ENCODE measurements at places on chromosomes 1 and 21.

DNA sequence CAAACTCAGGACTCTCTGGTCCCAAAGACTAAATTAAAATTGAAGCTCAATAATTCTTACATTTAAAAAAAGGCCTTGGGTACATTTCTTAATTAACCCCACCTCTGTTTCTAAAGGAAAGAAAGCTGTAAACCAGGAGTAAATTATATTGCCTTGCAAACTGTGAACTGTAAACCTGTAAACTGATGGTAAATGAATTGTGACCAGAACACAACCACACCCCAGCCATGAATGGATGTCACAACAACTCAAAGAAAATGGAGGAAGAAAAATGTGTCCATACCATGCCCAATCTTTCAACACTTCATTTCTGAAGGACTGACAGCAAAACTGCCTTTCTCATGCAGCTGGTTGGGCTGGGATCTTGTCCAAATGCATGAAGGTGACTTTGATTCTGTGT lies 171.3 kb upstream of the C1orf87 start:
- DNase-seq: no peak

- DNase-seq: no peak
These were observed 14.0 kb downstream of the LAPTM5 start for GRCh38 chr1:30743584-30744059.

GRCh38 chr1:151065089-151065645 lies 5.0 kb downstream of the MLLT11 start:
- DNase-seq: no peak

- DNase-seq: no peak
These were observed 391.0 kb downstream of the MATN1 start for GRCh38 chr1:30332116-30333094.

DNA sequence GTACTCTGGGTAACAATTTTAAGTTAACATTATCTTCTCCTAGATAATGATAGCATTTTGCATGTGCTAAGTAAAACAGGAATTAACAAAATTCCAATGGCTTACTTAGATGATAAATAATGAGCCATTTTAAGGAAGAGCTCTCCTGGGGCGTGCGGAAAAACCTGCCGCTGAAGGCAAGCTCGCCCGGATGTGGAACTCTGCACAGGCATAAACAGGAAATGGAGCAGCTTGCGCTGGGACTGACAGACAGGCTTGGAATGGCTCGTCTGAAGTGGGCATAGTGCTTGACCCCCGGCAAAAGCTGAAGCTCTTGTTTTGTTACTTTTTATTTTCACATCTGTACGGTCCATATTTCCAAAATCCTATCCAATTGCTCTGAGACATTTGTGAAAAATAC lies 169.2 kb downstream of the ZNF281 start:
- no peak for DNase-seq

Data from muscle of arm (tissue), 14 donors.